Tracheal epithelial cell (primary cell): ENCODE measurements at places on chromosomes 5 and 9. TPM values are rescaled to one million over a fixed set of nuclear protein-coding genes. Genes with fewer than 3 reads are reported as not detected.

LVRN gene
- total RNA-seq = 0.24 TPM in 1 of 2 replicates, not detected in the other

TAF11L5 gene
- not detected in 2 replicates for total RNA-seq

SV2C gene
- not detected in 2 replicates for total RNA-seq

ADGRD2 gene
- total RNA-seq = 0.21 TPM in 1 of 2 replicates, not detected in the other

WHRN gene
- 0.96 and 1.5 TPM in 2 replicates for total RNA-seq

CDX1 gene
- under 0.01 TPM in 1 of 2 replicates, not detected in the other for total RNA-seq

STARD4 gene
- total RNA-seq = 80.2 and 135 TPM in 2 replicates

KIAA1958 gene
- total RNA-seq = 2.2 and 2.8 TPM in 2 replicates

ARSK gene
- total RNA-seq = 4.6 and 10.9 TPM in 2 replicates

CERCAM gene
- 19.2 and 68.2 TPM in 2 replicates for total RNA-seq

UBLCP1 gene
- total RNA-seq = 13.3 and 17.5 TPM in 2 replicates

PCDHA1 gene
- not detected in 2 replicates for total RNA-seq
